ENCODE measurements at places on chromosomes 11 and 22. TPM values are rescaled to one million over a fixed set of nuclear protein-coding genes. Genes with fewer than 3 reads are reported as not detected.
A peak's percentile ranks its signal among the peaks of the same experiment; 100 is the strongest.

Gene OR5A1
- not detected for total RNA-seq

Gene SIDT2
- total RNA-seq, result 11.5 TPM

Gene MUC15
- total RNA-seq, result 2.8 TPM

Gene SCUBE1
- not detected for total RNA-seq

Gene RANBP1
- 544 TPM for total RNA-seq

Gene STX3
- 24.0 TPM for total RNA-seq

Gene OR52D1
- total RNA-seq, result not detected

Gene ANO5
- not detected for total RNA-seq

Gene PRRG4
- total RNA-seq, result 0.95 TPM

Gene GNAZ
- 22.3 TPM for total RNA-seq

GRCh38 chr22:40690370-40690769 lies 11.1 kb downstream of the MCHR1 start:
- no peak for DNase-seq

DNA sequence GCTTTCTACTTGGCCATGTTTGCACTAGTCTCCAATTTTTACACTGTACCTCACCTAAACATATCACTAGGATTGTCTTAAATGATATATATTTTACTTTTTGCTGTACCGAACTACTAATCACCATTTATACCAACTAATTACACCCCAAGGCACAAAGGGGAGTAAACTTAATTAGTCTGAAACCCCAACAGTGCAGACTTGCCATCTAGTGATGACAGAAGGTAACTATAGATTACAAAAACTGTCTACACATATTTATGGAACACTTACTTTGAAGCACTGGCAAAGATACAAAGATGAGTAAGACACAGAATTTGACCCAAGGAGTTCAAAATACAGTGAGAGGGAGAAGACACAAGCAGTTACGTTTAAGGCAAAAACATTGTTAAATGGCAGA lies 139.7 kb downstream of the CNTN5 start:
- no peak for DNase-seq

- DNase-seq, result no peak
These were observed 17.3 kb upstream of the RASD2 start for GRCh38 chr22:35523167-35523947.

- no peak for DNase-seq
These were observed 50.8 kb downstream of the PRDM10 start for GRCh38 chr11:129951866-129952262.

DNA sequence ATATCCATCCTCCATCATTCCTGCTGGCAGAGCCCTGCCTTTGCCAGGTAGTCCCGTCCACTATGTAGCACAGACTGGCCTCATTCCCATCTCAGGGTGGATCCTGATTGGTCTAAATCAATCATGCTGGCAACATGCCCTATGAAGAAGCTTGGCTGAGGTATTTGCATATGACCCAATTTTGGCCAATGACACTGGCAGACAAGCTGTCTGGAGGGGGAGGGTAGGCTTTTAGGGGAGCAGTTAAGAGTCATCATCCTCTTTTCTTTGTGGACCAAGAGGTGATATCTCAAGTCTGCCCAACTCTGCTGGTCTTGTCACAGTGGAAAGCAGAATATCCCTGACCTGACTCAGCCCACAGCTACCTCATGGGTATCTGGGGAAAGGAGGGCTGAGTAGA lies 5.1 kb downstream of the CCDC89 start:
- no peak for DNase-seq

GRCh38 chr11:6646576-6646917 lies 9.1 kb downstream of the DCHS1 start:
- no peak for DNase-seq

GRCh38 chr11:56885177-56885576 lies 103.5 kb upstream of the OR5AK2 start:
- DNase-seq, result peak; percentile 11

DNA sequence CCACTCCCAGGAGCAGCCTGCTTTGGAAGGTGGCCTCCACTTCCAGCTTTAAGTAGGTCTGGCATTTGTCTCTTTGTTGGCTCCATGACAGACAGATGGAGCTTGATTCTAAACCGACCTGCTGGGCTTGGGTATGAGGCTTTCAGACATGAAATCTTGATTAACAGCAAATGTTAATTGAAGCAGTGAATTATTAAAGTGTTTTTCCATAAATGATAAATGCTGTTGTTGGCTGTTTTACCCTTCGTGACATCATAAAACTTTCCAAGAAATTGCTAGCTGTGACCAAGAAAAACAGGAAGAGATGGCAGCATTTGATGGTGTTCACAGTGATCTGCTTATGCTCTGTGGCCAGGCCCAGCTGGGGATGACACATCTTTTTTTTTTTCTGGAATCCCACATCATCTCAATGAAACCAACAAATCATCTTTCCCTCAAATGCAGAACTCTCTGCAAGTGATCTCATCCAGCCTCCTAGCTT lies 66.1 kb downstream of the RBMXL2 start:
- no peak for DNase-seq

GRCh38 chr11:58564231-58564630 lies 11.4 kb downstream of the LPXN start:
- DNase-seq, result no peak

DNA sequence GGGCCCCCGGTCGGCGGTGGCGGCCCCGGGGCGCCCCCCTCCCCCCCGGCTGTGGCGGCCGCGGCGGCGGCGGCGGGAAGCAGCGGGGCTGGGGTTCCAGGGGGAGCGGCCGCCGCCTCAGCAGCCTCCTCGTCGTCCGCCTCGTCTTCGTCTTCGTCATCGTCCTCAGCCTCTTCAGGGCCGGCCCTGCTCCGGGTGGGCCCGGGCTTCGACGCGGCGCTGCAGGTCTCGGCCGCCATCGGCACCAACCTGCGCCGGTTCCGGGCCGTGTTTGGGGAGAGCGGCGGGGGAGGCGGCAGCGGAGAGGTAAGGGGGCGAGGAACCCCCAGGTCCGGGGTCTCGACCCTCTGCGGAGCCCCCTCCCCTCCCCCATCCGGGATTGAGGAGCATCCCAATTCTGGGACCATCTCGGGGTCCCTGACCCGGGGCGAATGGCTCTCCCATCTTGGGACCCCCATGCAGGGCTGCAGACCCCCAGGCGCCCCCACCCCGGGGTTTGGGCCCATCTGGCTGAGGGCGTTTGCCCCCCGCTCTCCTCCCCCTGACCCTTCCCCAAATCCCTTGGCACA lies 431 bp downstream of the KMT2A start:
- no peak for DNase-seq

- DNase-seq, result no peak
These were observed 18.1 kb downstream of the LRP4 start for GRCh38 chr11:46900091-46900746.

- DNase-seq, result peak; percentile 100
These were observed 131.1 kb downstream of the RASSF10 start for GRCh38 chr11:13140028-13140870.

- DNase-seq, result no peak
These were observed 21.8 kb downstream of the NUCB2 start for GRCh38 chr11:17298302-17298701.

DNA sequence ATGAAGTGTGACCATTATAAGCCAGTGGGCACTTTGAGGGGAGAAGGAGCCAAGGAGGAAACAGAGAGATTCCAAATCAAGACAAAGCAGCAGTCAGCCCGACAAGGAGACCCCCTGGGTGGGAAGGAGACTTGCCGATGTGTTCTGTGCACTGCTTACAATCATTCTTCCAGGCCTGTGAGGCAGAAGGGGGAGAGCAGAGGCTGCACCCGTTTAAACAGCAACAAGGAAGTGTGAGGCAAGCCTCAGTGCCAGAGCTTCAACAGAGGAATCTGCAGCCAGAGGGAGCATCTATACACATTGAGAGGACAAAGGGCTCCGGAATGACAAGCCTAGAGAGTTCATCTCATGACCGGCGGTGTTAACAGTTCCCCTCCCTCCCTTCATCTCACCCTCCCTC lies 121.1 kb downstream of the NXPE2 start:
- DNase-seq, result no peak

GRCh38 chr11:6498121-6498520 lies 1.0 kb downstream of the DNHD1 start:
- no peak for DNase-seq

GRCh38 chr22:44529827-44530523 lies 31.9 kb upstream of the RTL6 start:
- no peak for DNase-seq

DNA sequence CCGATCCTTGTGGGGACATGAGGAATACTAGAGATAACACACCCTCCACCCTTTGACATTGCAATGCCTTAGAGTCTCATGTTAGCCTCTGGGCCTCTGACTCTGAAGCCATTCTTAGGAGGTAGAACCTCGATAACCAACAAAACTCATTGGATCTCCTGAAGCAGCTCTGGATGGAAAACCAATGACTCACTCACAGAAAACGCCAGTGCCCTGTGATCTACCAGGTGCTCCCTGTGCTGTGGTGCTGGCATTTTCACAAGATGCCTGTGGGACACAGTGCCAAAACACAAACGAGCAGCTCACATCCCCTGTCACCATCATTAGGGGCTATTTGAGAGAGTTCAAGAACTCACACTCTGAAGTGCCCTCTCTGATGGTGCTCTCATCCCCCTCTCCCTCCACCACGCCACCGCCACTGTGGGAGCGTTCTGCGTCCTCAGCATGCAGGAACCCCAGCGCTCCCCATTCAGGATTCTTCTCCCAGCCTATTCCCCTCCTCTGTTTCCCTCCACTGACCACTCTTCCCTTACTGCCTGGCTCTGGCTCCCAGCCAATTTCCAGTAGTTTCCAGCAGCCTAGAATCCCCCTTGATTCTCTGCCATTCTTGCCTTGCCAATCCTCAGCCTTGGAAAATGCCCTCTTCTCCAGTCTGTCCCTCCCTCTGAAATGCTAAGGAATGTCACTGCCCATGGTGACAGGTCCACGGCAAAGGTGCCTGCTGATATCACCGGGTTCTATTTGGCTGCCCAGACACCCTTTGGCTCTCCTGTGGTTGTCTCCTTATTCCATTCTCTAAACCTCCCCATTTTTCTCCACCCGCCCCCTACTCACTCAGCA lies 4.7 kb upstream of the POLD4 start:
- DNase-seq, result no peak

GRCh38 chr22:45318558-45319323 lies 9.0 kb downstream of the FAM118A start:
- no peak for DNase-seq

DNA sequence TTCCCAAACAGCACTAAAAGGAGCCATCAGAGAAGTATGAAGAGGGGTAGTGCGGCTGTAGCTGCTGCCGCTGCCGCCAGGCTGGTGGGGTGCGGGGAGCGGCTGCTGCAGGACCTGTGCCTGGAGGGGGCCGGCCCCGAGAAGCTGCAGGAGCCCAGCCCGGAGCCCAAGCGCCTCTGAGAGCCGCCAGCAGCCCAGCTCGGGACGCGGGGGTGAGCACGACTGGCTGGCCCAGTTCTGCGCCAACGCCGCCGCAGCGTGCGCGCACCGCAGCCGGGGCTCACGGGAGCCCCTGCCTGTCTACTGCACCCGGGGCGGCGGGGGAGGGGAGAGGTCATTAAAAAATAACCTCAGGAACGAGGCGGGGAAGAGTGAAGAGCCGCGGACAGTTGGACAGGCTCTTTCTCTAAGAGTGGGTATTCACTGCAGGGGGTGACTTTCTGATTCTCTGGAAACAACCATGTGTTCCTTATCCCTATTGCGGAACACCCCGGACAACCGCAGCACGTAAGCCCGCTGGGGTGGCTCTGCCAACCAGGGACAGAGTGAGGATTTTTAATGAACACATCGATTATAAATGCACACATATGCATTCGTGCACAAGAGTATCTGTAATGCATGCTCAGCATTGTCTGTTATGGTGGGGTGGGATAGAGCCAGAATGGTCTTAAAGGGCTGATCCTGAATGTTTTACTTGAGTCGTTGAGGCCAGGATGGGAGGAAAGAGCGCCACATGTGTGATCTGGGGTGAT lies 453 bp downstream of the GAS2 start:
- DNase-seq, result peak; percentile 53

DNA sequence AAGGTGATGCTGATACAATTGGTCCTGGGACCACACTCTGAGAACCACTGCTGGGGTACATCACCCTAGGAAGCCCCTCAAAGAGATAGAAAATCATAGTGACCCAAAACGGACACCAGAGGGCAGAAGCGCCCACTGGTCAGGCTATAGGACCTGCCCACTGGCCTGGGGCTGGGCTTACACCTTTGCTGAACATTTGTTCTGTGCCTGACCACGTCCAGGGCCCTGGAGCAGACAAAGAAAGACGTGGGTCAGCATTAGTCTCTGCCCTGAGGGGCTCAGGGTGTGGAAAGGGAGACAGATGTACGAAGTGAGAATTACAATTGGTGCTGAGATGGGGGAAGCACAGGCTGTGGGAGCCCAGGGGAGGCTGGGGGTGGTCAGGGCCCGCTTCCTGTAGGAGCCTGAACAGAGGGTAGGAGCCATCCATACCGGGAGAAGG lies 14.4 kb upstream of the SERPINH1 start:
- peak; percentile 64 for DNase-seq

DNA sequence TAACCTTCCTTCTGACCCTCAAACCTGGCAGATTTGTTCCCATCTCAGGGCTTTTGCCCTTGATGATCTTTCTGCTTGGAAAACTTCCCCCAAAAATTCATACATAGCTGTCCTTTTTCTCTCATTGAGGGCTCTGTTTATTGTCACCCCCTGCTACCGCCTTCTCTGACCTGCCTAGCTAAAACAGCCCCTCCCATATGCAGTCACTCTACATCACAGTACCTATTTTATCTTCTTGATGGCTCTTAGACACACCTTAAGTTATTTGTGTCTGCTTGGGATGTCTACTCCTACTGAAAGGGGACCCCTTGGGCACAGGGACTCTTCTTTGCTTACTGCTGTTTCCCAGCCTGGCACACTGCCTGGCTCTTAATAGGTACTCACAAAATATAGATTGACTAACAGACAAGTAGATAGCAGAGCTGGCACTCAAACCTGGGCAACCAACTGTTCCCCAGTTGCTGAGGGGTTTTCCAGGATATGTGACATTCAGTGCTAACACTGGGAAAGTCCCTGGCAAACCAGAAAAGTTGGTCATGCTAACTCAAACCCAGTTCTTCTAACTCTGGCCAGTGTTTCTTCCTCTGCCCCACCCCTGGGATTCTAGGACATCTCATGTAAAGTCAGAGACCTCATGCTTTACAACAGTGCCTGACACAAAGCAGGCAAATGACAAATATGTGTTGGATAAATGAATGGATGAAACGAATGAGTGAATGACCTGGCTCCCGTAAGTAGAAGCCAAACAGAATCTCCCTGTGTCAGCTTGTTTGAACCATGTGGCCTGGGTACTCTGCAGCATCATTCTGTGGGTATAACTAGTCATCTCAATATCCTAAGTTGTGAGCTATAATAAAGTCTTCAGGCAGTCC lies 19.8 kb upstream of the FJX1 start:
- no peak for DNase-seq

GRCh38 chr11:78228467-78228866 lies 39.7 kb downstream of the USP35 start:
- DNase-seq, result peak; percentile 65

- no peak for DNase-seq
These were observed 132.9 kb downstream of the COMMD9 start for GRCh38 chr11:36156161-36156816.

- no peak for DNase-seq
These were observed 69.8 kb downstream of the ARFGAP2 start for GRCh38 chr11:47106798-47107411.

Data from HepG2 (cell line).